ENCODE measurements at places on chromosomes 5 and 9.

GRCh38 chr9:4495537-4495936 lies 5.3 kb downstream of the SLC1A1 start:
- no peak for DNase-seq

GRCh38 chr9:13165956-13166355 lies 113.5 kb downstream of the MPDZ start:
- no peak for DNase-seq

- no peak for DNase-seq
Observed at GRCh38 chr5:102617191-102618187, 118.7 kb upstream of the SLCO6A1 start.

DNA sequence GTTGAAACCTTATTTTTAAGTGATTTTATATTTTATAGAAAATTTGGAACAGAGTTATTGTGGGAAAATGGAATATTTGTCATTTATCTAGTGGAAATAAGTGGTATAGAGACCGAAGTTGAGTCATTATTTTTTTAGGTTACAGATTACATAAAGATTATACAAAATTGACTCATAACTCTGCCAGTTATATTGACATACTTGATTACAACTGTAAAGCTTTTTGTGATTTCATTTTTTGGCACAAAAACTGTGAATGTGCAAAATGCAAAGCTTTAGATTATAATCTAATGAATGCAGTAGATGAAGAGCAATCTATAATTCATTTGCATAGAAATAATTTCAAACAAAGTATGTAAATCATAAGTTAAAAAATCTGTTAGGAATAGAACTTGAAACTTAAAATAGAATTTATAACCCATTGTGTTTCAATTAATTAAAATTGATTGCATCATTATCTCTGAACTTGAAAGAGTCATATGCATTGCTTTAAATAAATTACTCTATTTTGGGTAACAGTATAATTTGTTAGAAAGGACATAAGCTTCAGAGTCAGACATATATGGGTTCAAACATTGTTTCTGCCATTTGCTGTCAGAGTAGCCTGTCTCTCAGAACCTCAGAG lies 280.4 kb downstream of the FER start:
- no peak for DNase-seq

DNA sequence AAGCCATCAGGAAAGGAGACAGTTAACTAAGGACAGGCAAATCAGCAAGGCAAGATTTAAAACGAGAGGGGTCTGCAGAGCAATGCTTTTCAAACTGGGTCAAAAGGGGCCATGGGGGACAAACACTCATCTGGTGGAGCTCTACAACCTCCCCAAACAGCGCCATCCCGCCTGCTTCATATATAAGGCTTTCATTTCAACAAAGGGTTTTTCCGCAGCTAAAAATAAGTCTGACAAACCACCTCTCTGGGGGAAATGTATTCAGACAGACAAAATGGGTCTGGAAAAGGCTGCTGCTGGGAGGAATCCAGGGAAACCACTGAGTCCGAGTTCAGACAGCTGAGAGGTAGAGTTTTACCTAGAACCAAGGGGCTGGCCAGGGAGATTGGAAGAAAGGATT lies 8.3 kb upstream of the SEPTIN8 start:
- DNase-seq, result no peak

Data from GM12864 (cell line).